NCI-H1436 (cell line): ENCODE measurements at places on chromosomes 6 and 20.

- DNase-seq = no peak
These were observed 53.2 kb downstream of the VSTM2L start for GRCh38 chr20:37956107-37956585.

GRCh38 chr6:1991332-1991878 lies 254.0 kb downstream of the GMDS start:
- DNase-seq = no peak

- no peak for DNase-seq
These were observed 380.2 kb upstream of the MMS22L start for GRCh38 chr6:97663252-97663651.

DNA sequence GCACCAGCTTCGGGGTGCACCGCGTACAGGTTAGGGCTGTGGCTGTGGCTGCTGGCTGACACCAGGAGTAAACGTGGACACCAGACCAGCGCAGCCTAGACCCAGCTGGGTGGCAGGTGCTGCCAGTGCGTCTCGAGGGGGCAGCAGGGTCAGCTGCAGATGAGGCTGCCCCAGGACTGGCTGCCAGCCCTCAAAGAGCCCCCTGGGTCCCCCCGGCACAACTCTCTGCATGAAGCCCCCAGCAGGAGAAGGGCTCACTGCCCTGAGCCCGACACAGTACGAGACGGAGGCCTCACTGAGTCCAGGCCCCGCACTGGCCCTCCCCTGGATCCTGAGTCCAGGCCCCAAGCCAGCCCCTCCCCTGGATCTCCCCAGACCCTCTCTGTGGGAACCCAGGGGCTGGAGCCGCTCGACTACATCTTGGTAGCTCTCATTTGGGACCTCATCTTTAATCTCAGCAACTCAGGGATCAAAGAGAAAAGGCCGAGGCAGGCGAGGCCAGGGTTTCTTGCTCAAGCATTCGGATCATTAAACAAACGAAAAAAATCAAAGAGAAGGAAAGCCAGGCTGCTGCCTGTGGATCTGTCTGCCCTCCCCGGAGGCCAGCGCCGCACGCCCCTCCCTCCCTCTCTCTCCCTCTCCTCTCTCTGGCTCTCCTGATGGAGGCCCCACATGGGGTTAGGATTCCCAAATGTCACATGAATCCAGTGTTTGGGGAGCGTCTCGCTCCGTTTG lies 7.0 kb upstream of the NKAIN4 start:
- DNase-seq = no peak

- DNase-seq = no peak
These were observed 174.0 kb downstream of the GJA10 start for GRCh38 chr6:90068264-90068663.
